Suprapubic skin (tissue), 4 donors: ENCODE measurements at places on chromosomes 16 and 17.

GRCh38 chr16:9125658-9126505 lies 34.4 kb downstream of the HAPSTR1 start:
- peak; percentile 54 for DNase-seq

- no peak for DNase-seq
Measured at GRCh38 chr16:1525871-1526607, 7.4 kb upstream of the TMEM204 start.

DNA sequence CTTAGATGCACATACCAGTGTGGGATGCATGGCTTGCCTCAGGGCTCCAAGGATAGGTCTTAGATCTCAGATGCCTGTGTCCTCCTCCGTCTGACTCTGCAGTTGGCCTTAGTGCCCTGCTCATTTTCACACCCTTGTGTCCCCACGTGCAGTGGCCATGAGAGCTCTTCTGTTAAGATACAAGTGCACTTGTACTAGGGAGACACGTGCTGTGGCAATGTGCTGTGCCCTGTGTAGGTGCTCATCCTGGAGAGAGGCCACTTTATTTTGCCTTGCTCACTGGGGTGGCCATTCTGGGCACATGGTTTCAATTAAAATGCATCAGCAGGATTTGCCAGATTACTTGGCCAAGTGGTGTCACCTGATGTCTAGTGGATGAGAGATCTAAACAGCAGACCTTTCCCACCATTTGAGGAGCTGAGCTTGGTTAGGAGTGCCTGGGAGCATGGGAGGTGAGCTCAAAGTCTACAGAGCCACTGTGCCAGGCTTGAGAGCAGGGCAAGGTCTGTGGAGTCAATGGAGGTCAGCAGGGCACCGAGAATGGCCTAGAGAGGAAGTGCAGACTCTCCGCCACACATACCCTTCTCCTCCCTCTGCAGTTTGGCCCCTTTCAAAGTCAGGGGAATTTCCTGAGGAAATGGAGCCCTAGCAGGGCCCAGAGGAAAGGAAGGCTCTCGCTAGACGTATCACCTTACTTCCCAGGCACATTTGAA lies 25.2 kb upstream of the SMPD3 start:
- DNase-seq, result no peak

- DNase-seq, result no peak
Measured at GRCh38 chr17:10013365-10014112, 108.5 kb upstream of the RCVRN start.

- DNase-seq, result no peak
Measured at GRCh38 chr16:87538594-87538993, 45.8 kb upstream of the ZCCHC14 start.

DNA sequence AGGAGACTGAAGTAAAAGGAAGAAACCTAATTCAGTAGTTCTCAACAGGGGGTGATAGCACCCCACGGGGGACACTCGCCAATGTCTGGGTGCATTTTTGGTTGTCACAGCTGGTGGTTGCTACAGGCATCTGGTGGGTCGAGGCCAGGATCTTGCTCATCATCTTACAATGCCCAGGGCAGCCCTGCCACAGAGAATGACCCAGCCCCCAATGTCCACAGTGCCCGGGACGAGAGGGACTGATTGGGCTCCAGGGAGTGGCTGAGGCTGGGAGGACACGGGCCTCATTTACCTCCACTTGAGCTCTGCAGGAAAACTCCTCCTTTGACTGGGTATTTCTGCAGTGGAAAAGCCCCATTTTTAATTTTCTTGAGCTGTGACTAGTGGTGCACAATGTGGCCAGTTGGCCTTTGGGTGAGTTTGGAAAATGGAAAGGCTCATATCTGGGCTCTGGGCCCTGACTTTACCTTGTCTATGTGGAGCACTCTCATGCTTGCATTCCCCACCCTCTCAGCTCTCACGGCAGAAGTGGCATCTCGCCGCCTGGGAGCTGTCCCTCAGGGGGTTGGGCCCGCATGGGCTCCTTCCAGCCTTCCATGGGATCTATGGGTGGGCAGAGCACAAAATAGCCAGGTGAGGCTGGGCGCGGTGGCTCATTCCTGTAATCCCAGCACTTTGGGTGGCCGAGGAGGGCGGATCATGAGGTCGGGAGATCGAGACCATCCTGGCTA lies 37.7 kb upstream of the IRF8 start:
- no peak for DNase-seq

DNA sequence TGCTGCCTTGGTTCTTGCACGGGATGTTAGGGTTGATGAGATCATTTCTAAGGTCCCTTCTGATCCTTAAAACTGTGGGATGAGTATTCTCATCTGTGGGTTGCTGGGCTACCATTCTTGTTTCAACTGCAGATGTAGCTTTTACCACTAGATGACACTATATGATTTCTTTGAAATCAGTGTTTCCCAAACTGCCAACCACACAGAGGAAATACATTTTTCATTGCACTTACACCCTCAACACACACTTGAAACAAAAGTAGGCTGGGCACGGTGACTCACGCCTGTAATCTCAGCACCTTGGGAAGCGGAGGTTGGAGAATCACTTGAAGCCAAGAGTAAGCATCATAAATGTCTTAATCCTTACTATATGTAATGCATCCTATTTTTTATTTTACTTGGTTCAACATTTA lies 15.3 kb downstream of the LCMT1 start:
- no peak for DNase-seq

DNA sequence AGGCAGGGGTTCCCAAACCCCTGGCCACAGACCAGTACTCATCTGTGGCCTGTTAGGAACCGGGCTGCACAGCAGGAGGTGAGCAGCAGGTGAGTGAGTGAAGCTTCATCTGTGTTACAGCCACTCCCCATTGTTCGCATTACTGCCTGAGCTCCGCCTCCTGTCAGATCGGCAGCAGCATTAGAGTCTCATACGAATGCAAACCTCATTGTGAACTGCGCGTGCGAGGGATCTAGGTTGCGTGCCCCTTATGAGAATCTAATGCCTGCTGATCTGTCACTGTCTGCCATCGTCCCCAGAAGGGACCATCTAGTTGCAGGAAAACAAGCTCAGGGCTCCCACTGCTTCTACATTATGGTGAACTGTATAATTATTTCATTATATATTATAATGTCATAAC lies 25.1 kb upstream of the RMI2 start:
- DNase-seq, result no peak

GRCh38 chr17:74190154-74190553 lies 13.3 kb upstream of the RPL38 start:
- no peak for DNase-seq

DNA sequence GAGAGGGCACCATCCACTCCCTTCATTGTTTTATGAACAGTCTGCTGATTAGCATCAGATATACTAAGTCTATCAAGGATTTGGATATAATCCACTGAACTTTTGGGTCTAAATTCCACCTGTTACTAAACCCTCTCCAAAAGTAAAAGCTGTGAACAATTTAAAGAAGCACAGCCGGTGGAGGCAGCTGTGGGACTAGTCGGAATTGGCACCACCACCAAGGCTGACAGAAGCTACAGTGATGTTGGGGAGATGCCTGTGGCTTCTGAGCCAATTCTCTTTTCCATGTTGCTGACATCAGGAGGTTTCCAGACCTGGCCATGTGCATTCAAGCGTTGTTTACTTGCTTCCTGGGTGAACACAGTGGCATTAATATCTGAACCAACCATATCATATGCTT lies 679.0 kb upstream of the CA10 start:
- DNase-seq, result no peak
